ELF-1 (cell line): ENCODE measurements at places on chromosomes 5 and 9.

GRCh38 chr5:127293373-127293772, 2.8 kb downstream of the MEGF10 start:
- no peak for DNase-seq

- DNase-seq, result peak; percentile 65
These were observed 18.5 kb downstream of the MATR3 start for GRCh38 chr5:139312075-139312474.

- DNase-seq, result no peak
These were observed 89.5 kb downstream of the EPB41L4A start for GRCh38 chr5:112329419-112330090.

GRCh38 chr5:55286411-55286933, 21.0 kb downstream of the DHX29 start:
- DNase-seq, result no peak

GRCh38 chr9:124671861-124672260, 99.2 kb downstream of the NR6A1 start:
- no peak for DNase-seq

DNA sequence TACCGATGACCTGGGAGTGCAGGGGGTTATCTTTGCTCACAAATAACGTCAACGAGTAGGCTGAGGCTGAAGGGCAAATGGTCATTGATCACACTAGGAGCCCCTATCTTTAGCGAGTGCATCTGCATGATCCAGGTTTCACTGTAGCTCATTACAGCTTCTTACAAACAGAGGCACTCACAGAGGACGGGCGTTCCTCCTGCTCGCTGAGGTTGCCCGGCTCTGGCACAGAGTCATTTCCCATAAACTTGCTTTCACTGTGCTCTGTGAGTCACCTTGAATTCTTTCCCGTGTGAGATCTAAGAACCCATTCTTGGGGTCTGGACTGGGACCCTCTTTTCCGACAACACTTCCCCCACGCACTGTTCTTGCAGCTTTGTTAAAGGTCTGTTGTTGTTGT, 1.9 kb upstream of the PAEP start:
- DNase-seq, result peak; percentile 13

DNA sequence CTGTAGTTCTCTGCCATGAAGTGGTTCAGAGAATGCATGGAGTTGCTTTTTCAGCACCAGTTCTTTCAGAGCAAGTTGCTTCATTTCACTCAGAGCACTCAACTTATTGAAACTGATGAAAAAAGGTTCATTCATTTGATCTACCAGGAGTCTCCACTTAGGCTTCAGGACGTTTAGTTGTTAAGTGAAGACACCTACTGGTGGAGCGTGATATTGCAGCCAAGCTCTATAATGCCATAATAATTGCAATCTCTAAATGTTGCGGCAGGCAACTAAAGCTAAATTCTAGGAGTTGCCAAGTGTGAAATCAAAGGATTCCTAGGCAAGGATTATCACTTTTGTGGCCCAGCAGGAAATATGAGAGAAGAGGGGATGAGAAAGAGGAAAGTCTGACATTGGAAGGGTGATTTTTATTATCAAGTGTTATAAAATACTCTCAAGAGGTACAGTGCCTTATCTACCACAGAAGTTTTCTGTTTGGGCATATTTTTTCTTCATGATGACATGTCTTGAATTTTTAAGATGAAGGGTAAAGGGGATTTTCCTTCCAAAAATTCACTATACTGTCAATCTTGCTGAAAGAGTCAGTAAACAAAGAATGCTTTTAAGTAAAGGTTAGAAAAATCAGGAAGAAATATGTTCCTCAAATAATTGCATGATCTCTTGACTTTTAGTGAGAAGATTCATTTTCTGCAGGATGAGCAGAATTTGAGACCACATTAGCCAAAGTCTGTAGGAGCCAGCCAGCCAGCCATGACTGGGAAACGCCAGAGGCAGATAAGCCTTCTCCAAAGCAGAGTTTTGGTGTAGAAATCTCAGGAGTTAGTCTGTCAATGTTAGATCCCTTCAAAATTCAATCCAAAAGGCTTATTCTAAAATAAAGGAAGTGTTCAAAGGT, 83.4 kb downstream of the SH3PXD2B start:
- peak; percentile 22 for DNase-seq

DNA sequence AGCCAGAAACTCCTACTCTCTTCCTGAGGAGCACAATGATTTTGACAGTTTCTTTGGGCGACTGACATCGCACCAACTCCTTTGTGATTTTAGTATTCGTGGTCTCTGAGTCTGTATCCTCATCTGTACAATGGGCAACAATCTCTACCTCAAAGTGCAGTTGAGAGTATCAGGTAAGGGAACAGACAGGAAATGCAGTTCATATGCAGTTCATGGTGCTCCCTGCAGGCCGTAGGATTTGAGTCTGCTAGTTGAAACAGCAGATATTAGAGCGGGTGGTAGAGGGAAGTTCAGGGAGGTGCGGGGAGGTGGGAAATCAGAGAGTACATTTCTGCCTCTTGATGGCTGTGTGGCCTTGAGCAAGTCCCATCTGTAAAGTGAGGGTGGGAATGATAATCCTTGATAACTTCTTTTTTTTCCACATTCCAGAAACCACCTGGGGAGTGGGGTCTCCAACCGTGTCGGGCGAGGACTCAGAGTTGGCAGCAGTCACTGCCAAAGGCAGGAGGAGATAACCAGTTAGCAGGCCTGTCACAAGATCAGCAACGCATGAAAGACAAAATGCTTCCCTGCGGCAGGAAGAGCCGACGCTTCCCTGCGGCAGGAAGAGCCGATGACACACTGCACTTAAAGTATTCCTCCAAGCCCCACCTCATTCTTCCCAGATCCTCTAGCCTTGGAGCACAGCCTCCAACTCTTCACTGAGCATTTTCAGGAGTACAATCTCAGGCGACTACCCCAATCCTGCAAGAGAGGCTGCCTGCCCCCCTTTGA, 6.0 kb upstream of the NEK6 start:
- peak; percentile 85 for DNase-seq

- no peak for DNase-seq
These were observed 38.4 kb downstream of the PLAC8L1 start for GRCh38 chr5:146066968-146067367.

DNA sequence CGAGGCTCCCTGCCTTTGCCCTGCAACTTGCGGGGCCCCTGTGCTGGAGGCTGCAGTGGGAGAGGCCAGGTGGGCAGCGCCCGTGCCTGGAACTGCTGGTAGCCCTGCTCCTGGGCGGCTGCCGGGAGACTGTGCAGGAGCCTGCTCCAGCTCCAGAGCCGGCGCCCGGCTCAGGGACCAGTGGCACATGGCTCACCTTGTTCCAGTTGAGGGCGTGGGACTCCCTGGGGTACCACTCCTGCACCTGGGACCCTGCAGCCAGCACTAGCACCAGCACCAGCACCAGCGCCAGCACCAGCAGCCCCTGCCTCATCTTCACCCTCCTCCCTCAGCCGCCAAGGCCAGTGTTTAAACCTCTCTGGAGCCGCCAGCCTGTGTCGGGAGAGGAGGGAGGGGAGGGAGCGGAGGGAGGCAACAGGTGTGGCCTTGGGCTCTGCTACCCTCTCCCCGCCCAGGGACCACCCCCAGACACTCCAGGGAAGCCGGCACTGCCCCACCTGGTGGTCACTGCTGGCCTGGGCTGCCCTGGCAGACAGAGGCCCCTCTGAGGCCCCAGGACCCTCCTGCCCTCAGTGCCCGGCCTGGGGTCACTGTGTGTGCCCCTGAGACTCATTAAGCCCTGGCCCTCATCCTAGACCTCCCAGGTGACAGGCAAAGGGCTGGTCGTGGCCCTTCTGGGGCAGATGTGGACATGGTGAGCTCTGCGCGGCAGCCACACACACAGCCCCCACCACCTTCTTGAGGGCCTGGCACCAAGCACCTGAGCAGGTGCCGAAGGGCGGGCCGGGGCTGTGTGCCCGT, at the start of gene LCN10:
Gene LCN10 (minus strand): TSS at position 350 of the 801 bp plus-strand sequence. CDS start 37 bp downstream, at position 313.
- peak; percentile 72 for DNase-seq

DNA sequence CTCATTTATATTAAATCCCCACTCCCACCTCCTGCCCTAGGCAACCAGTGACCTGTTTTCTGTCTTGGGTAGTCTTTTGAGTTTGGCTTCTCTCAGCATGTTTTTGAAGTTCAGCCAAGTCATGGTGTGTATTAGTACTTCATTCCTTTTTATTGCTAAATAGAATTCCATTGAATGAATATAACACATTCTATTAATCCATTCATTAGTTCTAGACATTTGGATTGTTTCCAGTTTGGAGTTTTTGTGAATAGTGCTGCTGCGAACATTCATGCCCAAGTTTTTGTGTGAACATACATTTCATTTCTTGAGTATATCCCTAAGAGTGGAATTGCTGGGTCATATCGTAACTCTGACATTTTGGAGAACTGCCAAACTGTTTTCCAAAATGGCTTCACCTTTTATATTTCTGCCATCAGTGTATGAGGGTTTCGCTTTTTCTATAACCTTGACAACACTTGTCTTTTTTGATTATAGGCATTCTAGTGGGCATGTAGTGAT, 2.7 kb downstream of the ZNF346 start:
- DNase-seq, result no peak

GRCh38 chr5:44664711-44665100, 144.0 kb upstream of the MRPS30 start:
- DNase-seq, result no peak

DNA sequence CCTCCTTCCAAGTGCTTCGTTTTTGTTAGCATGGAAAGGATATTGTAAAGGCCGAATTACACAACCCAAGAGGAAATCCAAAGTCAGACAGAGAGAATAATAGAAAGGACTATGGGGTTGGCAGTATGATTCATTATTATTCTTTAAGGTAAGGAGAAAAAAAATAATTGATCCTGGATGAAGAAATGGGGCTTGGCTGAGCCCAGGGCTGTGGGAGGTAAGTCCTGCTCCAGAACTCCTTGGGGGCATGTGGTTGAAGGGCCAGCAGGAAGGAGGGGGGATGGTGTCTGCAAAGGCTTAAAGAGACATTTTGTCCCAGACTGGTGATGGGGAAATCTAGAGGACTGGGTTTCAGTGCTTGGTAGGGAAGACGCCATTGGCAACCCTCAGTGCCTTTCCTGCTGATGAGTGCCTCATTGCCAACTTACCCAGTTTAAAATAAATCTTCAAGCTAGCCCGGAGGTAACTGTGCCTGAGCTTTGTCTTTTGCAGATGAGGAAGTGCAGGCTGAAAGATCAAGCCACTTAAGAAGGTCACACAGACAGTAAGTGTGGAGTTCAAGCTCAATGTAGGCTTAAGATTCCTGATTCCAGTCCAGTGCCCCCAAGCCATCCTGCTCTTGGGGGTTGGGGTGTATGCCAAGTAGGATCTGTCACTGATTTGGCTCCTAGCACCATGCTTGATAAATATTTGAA, 30.2 kb downstream of the FOXI1 start:
- DNase-seq, result no peak

GRCh38 chr5:83360573-83360972, 111.0 kb upstream of the VCAN start:
- no peak for DNase-seq

- DNase-seq, result no peak
These were observed 75.7 kb downstream of the AMBP start for GRCh38 chr9:114002271-114002985.

- no peak for DNase-seq
These were observed 10.1 kb downstream of the IRF1 start for GRCh38 chr5:132480546-132480892.

DNA sequence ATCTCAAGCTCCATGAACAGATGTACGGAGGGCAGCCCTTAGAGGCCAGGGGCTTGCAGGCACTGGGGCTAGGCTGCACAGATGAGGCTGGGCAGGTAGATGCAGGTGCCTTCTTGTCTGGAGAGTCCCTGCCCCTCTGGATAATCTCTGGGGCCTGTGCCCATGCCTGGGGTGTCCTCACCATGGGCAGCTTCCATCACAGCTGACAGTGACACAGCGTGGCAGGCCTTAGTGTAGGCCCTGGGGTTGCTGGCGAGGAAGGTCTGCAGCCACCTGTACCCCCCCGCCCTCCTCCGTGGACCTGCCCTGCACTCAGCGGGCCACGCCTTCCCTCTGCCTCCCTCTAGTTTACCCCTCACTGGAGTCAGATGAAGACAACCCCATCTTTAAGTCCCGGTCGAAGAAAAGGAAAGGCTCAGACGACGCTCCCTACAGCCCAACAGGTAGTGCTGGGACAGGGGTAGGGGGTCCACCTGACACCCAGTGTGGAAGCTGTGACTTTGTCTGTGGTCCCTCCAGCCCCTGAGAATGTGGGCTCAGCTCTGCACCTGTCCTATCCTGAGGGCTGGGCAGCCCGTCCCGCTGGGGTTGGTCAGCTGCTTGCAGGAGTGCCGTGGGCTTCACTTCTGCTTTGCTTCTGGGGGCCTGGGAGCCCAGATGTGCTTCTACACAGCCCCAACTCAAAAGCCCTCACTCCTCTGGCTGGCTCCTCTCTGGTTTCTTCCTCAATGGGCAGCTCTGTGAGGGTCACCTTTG, 98.4 kb downstream of the PHF2 start:
- DNase-seq, result peak; percentile 0

- no peak for DNase-seq
These were observed 1.4 kb downstream of the NSUN2 start for GRCh38 chr5:6631441-6631840.

- DNase-seq, result no peak
These were observed 42.2 kb downstream of the F2RL2 start for GRCh38 chr5:76580981-76581380.

DNA sequence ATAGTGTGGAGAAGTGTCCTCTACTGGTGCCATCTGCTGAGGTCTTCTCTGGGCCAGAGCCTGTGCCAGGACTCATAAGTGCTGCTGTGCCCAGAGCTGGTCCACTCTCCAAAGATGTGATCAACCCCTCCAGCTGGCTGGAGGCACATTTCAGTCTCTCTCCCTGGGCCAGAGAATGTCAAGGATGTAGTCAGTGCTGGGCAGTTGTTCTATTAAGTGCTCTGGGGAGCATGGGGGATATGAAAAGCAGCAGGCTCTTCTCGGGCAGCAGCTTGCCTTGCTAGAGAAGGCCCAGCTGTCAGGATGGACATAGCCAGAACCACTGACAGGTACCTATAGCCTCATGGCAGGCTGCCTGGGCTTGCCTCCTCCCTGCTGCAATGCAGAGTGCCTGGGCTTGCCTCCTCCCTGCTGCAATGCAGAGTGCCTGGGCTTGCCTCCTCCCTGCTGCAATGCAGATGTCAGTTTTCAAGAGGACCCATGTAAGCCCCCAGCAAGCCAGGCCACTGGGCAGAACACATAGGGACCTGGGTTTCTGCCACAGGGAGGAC, 157.2 kb upstream of the PANK3 start:
- no peak for DNase-seq

GRCh38 chr5:173326501-173326960, 1.7 kb downstream of the STC2 start:
- DNase-seq, result no peak

- no peak for DNase-seq
These were observed 69.7 kb downstream of the GCNT1 start for GRCh38 chr9:76528642-76529190.

GRCh38 chr5:86029308-86029707, 588.4 kb upstream of the COX7C start:
- no peak for DNase-seq

- DNase-seq, result no peak
These were observed 60.6 kb downstream of the IL6ST start for GRCh38 chr5:55934115-55934613.

DNA sequence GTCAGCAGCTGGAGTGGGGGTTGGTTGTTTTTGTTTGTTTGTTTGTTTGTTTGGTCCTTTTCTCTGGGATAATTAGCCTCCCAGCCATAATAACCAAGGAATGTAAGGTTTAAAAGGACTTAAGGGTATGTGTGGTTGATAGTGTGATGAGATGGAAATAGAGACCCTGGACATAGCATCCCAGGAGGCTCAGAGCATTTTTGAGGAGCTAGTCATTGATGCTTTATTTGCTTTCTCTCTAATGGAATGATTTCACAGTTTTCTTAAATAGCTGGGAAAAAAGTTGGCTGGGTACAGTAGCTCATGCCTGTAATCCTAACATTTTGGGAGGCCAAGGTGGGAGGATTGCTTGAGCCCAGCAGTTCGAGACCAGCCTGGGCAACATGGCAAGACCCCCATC, 45.1 kb downstream of the TTC1 start:
- DNase-seq, result no peak
